H1 (cell line): ENCODE measurements at places on chromosomes 12 and 14.

DNA sequence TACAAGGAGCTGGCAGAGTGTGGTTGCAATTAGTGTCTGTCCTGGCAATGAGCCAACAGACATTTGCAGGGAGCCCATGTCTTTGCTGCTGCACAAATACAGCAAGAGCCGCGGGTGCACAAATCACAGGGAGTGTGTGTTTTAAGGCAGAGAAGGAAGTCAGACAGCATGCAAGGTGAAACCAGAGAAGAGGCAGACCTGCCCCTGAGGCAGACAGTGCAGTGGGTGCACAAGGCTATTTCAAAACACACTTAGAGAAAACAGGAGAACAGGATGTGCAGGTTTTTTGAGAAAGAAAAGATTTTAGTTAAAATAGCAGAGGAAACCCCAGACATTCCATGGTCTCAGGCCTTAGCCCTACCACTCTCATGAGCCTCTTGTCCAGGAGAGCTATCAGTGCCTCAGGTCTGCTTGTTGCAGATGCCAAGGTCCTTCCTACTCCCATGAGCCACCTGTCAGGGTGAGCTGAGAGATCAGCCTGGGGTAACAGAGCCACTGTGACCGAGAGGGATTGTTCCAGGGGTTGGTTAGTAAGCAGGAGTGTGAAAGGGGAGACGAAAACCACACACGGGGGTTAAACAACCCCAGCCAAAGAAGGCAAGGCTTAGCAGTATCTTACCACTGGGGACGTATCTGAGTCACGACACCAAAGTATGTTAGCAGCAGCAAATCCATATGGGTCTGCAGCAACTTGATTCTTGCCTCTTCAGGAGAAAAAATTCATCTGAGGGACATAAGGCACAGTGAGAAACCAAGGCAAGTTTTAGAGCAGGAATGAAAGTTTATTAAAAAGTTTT, 78.1 kb downstream of the C14orf132 start:
- no peak for DNase-seq

- no peak for DNase-seq
Observed at GRCh38 chr14:69990323-69990722, 111.1 kb downstream of the SMOC1 start.

GRCh38 chr12:21429994-21430393, 7.5 kb upstream of the PYROXD1 start:
- DNase-seq, result no peak

GRCh38 chr14:69955855-69956845, 76.9 kb downstream of the SMOC1 start:
- no peak for DNase-seq

- no peak for DNase-seq
Observed at GRCh38 chr12:21073129-21073528, 57.9 kb upstream of the SLCO1B1 start.
